ENCODE measurements at places on chromosomes 16 and 17.

- no peak for DNase-seq
Measured at GRCh38 chr16:11233727-11234376, 22.2 kb downstream of the SOCS1 start.

DNA sequence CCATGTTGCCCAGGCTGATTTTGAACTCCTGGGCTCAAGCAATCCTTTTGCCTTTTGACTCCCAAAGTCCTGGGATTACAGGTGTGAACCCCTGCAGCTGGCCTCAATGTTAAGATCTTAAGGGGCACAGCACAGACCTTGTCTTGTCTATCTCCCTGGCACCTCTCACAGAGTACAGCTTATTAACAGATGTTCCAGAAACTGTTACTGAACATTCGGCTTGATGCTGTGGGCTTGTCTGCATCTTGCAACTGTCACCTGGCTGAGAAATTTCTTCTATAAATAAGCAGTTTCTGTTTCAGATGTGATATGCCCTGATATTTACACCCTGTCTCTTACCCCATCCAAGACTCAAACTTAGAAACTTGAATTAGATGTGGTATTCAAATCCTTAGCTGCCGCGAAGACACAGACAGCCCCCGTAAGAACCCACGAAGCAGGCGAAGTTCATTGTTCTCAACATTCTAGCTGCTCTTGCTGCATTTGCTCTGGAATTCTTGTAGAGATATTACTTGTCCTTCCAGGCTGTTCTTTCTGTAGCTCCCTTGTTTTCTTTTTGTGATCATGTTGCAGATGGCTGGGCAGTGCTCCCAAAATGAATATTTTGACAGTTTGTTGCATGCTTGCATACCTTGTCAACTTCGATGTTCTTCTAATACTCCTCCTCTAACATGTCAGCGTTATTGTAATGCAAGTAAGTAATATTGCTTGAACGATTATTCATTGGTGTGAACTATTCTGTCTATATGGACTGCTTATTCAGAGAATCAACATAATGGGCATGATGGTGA is at the start of gene TNFRSF17:
TSS of gene TNFRSF17 (plus strand) at position 450 of the 791 bp plus-strand sequence. CDS start at position 565, 115 bp downstream.
- DNase-seq: no peak

- DNase-seq: no peak
Measured at GRCh38 chr16:83044589-83044988, 417.8 kb downstream of the CDH13 start.

DNA sequence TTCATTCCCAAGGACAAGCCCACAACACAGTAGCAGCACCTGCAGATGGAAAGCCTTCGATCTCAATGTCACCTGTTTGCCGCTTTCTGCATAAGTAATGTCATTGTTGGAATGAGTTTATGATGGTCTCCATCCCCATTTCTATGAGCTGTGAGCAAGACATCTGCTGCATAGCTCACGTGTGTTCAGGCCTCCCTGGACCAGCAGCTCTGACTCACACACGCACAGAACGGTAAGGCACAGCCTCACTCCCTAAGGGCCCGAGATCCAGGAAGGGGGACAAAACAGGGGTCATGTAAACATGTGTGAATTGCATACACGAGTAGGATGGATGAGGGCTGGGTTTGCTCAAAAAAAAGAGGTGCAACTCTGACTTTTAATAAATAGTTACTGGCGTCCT is 223.1 kb downstream of the SOX9 start:
- DNase-seq: no peak

DNA sequence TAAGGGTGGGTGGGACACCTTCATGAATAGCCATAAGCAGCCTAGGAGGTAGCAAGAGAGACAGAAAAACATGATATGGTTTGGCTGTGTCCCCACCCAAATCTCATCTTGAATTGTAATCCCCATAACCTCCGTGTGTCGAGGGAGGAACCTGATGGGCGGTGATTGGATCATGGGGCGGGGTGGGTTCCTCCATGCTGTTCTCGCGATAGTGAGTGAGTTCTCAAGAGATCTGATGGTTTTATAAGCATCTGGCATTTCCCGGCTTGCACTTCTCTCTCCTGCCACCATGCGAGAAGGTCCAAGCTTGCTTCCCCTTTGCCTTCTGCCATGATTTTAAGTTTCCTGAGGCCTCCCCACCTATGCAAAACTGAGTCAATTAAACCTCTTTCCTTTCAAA is 259.1 kb upstream of the ERCC4 start:
- no peak for DNase-seq

DNA sequence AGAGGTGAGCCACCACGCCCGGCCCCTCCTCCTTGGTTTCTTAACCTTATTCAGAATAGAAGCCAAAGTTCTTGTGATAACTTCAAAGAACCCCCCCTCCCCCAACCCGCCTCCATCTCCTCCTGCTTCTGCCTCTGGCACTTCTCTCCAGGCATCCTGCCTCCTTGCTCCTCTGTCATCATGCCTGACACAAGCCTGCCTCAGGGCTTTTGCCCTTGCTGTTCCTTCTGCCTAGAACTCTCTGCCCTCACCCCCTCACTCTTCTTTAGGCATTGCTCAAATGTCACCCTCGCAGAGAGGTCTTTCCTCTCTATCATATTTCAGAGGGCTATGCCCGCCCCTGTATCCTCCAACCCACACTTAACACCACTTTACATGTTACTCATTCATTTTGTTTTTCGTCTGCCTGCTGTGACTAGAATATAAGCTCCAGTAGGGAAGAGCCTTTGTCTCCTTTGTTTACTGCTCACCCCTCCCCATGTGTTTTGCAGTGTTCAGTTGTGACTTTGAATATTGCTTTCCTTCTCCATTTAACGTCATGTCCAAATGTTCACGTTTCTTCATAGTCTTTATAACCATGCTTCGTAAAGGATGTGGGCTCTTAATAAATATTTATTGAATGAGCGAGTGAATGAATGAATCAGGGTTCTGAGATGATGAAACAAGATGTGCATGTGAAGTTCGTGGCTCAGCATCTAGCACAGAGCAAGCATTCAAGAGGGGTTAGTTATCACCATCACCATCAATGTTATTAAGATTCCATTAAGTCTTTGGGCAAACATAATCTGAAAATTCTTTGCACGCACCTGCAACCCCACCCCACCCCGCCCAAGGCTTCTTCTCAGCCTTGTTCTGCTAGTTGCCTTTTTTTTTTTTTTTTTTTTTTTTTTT is 186.2 kb upstream of the WSCD1 start:
- DNase-seq: no peak

Data from naive B cell (primary cell).